Left ventricle myocardium superior (tissue), 1 donor: ENCODE measurements at places on chromosomes 7 and 10. TPM values are rescaled to one million over a fixed set of nuclear protein-coding genes. Genes with fewer than 3 reads are reported as not detected.

DNA sequence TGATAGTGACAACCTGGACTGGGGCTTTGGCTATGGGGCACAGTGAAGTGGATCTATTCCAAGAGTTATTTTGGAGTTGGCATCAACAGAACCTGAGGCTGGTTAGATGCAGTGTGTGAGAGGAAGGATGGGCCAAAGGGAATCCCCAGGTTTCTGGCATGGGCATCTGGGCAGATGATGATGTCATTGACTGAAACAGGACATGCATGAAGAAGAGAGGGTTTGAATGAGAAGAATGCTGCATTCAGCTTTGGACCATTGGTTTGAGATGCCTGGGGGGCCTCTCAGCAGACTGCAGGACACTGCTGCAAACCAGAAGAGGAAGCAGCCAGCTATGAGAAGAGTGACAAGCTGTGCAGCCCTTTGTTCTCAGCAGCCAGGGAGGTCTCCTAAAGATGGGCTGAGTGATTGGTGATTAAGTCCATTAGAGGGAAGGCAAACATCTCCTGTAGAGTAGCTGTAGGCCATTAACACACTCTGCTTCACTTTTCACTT is 23.1 kb upstream of the PIK3CG start:
- DNase-seq: no peak

DNA sequence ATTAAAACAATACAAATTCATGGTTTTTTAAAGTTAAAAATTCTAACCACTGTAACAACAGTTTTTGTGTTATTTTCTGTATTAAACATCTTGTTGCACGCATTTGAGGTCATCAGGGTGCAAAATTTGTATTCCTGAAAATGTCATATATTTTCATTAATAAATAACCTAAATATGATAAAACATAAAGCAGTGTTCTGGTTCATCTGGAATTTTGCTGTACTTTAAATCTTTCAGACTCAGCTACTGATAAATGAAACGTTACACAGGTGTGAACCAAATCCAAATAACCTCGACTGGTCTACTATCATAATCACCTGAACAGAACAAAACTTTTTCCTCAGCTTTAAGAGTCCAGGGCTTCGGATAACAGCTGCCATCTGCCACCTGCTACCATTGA is 6.9 kb downstream of the IFIT2 start:
- DNase-seq: no peak

Gene HOXA4
- total RNA-seq: 0.15 TPM

DNA sequence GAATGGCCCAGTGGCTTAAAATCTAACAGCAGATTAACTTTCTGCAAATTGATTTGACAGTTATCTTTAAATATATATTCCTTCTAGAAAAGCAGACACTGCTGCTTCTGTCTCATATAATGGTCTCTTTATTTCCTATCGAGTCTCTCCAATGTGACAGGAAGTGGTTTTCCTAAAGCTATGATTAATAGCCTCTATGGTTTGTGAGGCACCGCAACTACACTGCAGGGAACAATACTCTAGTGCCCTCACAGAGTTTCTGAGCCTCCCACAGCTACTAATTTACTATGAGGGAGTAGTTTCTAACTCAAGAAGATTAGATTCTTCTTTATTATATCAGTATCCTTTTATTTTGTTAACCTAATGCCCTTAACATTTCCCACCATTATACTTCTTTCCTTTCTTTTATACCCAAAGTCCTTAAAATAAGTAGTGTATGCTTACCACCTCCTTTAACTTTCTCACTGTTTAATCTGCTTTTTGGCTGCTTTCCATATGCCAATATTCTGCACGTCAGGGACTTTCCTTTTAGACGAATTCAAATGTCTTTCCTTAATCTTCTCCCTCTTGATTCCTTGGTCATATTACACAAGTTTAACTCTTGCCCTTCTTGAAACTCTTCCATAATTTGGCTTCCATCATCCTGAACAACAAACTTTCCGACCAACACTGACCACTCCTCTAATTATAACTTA is 23.8 kb upstream of the AHR start:
- no peak for DNase-seq

- DNase-seq: no peak
Observed at GRCh38 chr7:77657427-77658224, 38.6 kb upstream of the RSBN1L start.

Gene GPR158
- not detected for total RNA-seq

DNA sequence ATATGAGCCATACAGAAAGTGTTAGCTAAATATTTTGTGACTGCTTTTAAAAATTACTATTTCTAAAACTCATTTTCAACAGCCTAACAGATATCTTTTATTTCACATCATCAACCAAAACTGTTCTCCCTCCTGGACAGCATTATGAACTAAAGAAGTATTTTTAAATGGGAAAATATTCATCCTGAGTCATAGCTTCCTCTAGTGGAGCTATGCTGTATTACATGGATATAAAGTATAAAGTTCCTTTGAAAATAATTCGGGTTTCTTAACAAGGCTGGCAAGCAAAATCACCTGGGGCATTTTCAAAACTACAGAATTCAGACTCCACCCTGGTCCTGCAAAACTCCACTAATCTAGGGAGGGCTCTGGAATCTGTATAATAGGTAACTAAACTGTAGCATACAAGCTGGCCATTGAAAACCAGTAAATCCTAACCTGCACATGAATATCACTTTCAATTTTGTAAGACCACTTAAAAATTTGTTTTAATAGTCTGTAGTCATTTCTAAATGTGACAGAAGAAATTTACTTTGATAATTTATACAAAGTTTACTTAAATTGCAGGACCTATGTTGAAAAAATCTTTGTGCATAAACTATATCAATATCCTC is 53.5 kb downstream of the SCIN start:
- no peak for DNase-seq

DNA sequence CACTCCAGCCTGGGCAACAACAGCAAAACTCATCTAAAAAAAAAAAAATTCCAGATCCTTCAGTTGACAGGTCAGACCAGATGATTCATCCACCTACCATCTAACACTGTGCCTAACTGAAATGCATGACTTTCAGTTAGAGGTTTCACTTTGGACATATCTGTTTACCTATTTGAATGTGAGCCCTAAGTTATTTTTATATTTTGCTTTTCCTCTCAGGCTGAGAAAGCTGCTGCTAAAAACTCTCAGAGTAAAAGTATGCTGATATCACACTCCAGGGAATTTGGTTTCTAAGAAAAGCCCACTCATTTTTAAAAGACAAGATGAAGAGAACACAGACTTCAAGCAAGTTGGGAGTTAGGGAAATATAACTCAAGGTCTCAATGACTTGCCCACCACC is 126.0 kb downstream of the SGMS1 start:
- no peak for DNase-seq

DNA sequence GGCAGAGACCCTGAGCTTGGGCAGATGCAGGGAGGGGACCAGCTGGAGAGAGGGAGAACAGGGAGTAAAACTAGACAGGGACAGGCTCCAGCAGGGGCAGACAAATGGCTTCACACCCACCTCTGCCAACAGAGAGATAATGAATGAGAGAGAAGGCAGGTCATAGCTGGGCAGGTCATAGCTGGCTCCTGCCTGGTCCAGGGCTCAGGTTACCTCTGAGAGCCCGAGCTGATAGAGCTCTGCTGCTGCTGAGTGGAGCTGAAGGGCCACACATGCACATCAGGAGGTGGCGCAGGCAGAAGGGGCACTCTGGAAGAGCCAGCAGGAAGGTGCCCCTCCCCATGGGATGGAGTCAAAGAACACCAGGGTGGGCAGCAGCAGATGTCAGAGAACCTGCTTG is 154.2 kb downstream of the GFRA1 start:
- no peak for DNase-seq

- no peak for DNase-seq
Observed at GRCh38 chr10:61702584-61702983, 39.9 kb downstream of the CABCOCO1 start.

DNA sequence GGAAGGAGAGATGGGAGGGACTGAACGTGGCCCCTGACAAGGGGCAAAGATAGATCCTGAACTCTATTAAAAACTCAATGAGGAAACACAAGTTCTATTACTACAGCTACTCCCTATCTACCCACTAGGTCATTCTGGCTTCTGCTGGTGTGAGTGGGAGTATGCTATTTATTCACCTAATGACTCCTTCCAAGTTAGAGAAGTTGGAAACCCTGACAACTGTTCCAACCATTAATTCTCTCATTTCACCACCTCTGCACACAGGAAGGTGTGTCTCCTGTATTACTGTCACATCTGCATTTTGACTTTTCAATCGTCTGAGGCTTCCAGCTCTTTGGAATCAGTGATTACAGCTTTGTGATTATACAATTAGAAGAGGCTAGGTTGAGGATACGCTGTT is 169.4 kb upstream of the ADO start:
- no peak for DNase-seq

Gene SRGN
- total RNA-seq: 42.8 TPM

- no peak for DNase-seq
Observed at GRCh38 chr7:134422008-134422407, 36.9 kb downstream of the AKR1B1 start.

- no peak for DNase-seq
Observed at GRCh38 chr7:112405286-112405685, 45.0 kb upstream of the IFRD1 start.

GRCh38 chr10:132880128-132880981 is 62.0 kb downstream of the CFAP46 start:
- DNase-seq: peak; percentile 17

DNA sequence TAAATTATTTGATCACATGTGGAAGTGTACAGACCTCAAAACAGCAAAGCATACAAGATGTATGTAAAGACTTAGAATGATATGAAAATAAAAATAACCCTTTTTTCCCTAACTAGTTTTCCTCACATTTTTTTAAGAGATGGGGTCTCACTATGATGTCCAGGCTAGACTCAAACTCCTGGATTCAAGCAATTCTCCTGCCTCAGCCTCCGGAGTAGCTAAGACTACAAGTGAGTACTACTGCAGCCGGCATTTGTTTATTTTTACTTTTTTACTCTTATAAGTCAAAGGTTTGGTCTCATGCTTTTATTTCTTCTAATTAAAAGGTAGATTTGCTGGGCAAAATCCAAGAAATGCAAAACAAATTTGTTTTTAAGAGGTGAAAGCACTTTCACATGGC is 124.4 kb upstream of the ASAH2 start:
- DNase-seq: no peak

DNA sequence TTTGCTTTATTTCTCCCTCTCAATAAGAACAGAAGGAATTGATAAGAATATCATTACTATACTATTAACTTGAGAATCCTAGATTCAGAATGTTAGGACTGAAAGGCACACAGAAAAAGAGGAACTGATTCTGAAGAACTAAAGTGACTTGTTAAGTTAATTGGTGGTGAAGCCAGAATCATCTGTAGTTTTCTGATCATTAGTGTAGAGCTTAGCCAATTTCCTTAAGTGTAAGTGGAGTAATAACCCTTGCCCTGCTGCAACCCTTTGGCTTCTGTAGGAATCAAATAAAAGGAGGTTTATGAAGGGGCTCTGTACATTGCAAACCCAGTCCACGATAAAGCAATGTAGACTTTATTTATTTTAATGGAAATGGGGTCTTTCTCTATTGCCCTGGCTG is 1186.0 kb downstream of the SORCS3 start:
- no peak for DNase-seq

DNA sequence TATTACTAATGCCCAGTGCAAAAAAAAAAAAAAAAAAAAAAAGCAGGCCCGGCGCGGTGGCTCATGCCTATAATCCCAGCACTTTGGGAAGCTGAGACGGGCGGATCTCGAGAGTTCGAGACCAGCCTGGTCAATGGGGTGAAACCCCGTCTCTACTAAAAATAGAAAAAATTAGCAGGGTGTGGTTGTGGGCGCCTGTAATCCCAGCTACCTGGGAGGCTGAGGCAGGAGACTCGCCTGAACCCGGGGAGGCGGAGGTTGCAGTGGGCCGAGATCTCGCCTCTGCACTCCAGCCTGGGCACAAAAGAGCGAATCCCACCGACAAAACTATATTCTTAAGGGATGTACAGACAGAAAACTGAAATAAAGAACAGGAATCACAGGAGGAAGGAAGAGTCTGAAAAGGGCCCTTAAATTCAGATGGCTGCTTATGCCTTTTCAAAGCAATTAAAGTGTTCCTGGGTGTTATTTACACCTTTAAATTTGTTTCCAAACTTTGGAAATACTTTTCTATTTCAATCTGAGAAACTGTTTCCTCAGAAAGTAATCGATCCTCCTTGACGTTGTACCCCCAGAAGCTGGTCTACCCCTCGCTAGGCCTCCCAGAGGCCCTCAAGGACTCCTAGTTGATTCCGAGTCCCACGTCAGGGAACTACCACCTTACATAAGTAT is 2.0 kb upstream of the KMT2E start:
- DNase-seq: no peak

DNA sequence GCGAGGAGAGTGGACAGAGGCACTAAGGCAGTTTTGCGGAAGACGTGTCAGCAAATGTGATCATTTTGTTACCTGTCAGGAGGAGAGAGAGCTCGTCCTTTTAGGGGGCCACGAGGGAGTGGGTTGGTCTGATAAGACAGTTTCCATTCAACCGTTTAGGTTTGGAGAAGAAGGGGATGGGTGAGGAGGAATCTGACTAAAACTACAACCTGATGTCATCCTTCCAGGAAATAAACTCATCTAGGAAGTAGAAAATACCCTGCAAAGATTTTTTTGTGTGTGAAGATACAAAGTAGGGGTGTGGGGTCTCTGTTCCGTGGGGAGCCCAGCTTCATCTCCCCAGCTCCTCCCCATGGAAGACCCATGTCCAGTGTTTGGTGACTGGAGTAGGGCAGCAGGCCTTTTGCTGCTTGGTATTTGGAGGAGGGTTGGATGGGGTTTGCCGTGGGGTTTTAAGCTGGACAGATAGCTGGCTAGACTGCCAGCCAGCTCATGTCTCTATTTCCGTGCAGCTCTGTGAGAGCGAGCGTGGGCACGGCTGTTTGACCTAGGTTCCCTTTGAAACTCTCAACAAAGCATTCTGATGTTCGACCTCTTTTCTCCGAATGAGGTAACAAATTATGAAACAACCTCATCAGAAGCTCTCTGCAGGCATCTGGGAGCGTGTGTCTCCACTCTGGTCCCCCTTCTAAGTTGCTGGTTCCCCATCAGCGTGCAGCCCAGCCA is 136.0 kb upstream of the TCF7L2 start:
- no peak for DNase-seq

DNA sequence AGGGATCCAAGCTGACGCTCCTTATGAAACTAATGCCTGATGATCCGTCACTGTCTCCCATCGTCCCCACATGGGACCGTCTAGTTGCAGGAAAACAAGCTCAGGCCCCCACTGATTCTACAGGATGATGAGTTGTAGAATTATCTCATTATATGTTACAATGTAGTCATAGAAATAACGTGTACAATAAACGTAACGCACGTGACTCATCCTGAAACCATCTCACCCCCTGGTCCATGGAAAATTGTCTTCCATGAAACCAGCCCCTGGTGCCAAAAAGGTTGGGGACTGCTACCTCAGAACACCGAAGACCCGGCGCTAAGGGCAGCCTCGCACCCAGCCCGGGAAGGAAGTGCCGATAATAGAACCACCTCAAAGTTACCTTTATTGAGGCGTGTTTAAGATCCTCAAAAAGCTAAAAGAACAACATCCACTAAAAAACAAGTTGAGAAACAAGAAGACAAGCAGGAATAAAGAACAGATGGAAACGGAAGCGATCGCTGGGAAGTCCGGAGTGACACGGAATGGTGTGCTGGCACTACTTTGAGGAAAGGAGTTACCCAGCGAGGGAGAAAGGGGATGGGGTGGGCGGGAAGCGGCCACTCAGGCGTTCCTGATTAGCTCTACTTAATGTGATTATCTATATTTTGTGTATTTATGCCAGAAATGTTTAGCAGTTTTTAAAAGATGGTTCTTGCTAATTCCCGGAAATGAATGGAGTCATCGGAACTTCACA is 50.1 kb upstream of the PRKAR1B start:
- no peak for DNase-seq

- peak; percentile 35 for DNase-seq
Observed at GRCh38 chr10:10644008-10644646, 373.5 kb upstream of the CELF2 start.

- DNase-seq: no peak
Observed at GRCh38 chr7:140085447-140085846, 22.7 kb upstream of the PARP12 start.
